ENCODE measurements at places on chromosomes 6 and 20.

DNA sequence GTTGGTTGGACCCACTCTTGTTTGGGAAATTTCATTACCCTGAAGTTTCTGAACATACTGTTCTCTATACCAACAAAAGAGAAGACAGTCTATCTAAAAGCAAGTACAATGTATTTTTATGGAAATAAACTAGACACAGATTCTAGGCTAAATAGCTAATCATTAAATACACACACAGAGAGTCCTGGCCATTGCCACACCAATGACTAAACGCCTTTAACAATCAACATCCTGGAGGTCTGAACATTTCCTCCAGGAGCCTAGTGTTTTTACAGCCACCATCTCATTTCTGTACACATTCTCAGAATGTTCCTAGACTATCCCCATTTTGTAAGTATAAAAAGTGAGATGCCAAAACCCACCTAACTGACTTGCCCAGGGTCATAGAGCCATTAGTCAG lies 141.6 kb upstream of the RREB1 start:
- DNase-seq, result no peak

GRCh38 chr20:57219071-57219677 lies 47.3 kb downstream of the BMP7 start:
- no peak for DNase-seq

- no peak for DNase-seq
Measured at GRCh38 chr6:13681305-13682061, 30.2 kb downstream of the RANBP9 start.

GRCh38 chr20:25116739-25117458 lies 35.0 kb upstream of the VSX1 start:
- DNase-seq, result no peak

DNA sequence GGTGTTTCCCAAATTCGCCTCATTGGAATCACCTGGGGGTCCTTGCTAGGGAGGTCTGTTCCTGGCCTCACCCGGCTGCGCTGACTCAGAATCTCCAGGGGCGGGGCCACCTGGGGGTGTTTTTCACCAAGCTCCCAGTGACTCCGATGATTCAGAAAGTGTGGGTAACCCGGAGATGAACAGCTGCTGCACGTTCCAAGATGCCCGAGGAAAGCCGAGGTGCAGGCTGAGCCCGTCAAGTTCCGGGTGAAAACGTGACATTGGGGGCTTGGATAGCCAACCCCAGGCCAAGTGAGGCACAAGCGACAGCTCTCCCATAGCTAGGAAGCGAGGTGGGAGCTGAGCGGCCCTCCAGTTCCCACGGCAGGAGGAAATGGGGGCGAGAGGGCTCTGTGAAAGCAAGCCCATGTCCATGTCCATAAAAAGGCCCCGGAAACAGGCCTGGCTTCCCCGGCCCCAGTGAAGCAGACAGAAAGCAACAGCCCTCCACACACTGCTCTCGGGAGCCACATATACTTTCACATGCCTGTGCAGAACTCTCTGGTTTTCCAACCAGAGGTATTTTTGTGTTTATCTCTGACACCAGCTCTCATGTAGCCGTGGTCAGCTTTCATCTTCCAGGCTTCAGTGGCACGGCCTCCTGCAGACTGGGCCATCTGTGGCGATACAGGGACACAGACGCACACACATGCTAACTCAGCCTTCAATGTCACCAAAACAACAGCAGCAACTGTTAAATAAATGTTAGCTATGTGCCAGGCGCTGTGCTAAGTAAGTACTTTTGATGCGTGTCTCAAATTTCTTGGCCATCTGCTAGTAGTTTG lies 90.7 kb upstream of the CCDC28A start:
- DNase-seq, result peak; percentile 45
